ENCODE measurements at places on chromosomes 1 and 21. TPM values are rescaled to one million over a fixed set of nuclear protein-coding genes. Genes with fewer than 3 reads are reported as not detected.

DNA sequence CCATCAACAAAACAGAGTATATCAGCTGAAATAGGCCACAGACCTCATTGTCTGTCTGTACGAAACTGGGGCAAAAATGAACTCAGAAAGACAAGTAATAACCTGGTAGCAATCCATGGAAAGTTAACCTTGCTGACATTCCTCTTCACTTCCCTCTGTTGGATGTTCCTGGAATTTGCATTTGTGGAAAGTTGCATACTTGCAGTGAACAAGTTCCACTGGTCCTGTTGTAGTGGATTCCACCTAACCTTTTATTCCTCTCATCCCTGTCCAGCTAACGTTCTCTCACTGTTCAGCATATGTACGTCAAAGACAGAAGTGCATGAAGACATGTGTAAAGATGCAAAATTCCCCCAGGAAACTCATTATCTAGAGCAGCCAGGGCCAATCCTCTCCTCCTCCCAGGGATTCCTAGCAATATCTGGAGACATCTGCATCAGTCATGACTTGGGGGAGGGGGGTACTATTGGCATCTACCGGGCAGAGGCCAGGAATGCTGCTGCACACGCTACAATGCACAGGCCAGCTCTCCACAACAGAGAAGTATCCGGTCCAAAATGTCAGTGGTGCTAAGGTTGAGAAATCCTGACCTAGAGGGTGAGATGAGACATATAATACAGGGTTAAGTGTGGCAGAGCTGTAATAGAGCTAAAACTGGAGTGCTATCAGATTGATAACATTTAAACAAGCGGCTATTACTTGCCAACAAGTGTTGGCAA is 8.2 kb downstream of the LPAR3 start:
- ATAC-seq = no peak

DNA sequence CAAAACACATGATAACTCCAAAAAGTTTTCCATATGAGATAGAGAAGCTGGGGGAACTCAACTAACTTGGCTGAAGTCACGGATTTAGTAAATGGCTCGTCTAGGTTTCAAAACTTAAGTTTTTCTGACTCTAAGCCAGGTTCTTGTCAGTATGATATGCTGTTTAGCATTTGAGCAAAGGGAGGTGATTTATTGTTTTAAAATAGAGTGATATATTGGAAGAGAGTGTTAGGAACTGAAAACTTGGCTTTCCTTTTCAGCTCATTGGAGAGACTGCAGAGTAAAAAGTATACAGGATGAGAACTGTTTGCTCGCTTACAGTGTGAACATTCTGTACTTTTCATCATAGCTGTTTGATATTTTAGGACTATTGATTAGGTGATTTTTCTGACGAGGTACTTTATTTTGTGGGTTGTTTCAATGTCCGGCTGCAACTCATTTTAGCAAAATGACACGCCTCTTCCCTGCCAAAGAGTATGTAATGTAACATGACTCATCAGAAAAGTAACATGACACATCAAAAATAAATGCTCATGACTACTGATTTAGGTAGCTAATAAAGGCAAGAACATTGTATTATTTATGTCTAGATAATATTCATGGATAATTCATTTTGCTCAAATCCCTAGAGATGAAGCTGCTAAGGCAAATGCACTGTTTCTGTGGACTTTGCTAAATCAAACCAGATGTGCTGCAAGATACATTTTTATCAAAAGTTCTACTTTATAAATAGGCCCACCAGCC is 355.1 kb downstream of the GPATCH2 start:
- no peak for ATAC-seq

DNA sequence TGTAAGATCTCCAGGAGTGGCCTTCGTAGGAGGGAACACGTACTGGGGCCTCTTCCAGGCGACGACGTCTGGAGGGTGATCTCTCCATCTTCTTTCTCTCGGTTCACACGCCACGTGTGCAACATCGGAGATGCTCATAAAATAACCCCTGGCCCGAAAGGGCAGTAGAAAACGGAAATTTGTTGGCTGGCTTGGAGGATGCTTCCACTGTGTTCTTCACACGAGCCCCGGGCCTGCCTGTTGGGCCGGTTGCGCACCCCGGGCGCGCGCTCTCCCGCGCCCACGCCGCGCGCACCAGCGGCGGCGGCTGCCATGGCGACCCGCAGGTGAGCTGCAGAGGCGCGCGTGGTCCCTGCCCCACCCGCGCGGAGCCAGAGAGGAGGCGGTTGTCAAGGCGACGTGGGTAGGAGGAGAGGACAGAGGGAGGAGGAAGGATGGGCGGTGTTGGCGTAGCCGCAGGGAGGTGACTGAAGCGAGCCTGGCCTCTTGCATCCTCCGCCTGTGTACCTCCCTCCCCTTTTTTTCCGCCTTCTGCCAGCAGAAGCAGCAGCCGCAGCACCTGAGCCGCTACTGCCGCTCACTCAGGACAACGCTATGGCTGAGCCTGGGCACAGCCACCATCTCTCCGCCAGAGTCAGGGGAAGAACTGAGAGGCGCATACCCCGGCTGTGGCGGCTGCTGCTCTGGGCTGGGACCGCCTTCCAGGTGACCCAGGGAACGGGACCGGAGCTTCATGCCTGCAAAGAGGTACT is at the start of gene ELAPOR1:
TSS of gene ELAPOR1 (plus strand) at position 526 of the 752 bp plus-strand sequence. CDS start at position 595, 69 bp downstream.
- peak; percentile 79 for ATAC-seq

GRCh38 chr1:241275981-241276380 is 81.0 kb downstream of the RGS7 start:
- no peak for ATAC-seq

Gene FBLIM1
- total RNA-seq = 56.5 TPM

- ATAC-seq = no peak
These were observed 62.3 kb downstream of the GPR137B start for GRCh38 chr1:236204656-236205055.

DNA sequence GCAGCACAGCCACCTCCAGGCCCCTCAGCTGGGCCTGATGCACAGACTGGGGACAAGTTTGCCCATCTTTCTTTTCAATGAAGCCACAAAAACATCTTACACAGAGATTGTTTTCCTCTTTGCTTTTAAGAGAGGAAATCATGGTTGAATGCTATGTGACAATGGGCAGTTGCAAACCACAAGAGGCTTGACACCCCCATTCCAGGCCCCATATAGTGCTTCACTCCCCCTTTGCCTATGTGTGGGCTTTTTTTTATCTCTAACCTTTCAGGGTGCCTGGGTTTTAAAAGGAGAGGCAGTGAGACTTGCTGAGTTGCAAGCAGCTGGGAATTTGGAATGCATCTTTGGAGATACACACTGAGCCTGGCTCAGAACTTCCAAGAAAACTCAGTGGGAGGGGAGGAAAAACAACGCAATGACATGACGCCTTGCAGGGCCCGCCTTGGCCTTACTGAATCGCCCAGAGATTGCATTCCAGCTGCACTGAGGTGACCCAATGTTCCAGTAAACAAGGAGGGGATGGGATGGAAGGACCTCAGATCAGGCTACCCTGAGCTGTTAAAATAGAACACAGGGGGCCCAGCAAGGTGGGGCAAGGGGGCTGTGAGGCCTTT is 145.2 kb upstream of the ZNF648 start:
- no peak for ATAC-seq

Gene AMY1A
- not detected for total RNA-seq

DNA sequence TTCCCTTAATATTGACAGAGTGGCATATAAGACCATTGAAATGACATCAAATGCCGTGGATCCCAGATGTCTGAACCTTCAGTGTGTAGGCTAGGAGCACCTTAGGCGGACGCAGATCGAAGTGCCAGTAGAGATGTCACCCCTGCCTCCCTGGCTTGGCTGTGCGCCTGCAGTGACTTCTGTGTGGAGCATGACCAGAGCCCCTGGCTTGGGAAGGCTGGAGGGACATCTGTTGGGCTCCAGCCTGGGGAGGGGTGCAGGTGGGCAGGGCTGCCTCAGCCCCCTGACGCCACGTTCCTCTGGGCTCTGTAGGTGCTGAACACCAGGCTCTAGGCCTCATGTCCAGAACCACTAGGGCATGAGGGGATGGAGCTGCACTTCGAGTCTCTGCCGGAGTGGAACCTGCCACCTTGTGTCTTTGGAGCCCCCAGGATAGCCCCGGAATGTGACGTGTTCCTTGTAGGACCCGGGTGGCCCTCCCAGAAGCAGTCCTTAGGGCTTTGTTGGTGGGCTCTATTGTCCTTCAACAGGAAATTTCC is 103.8 kb downstream of the ADARB1 start:
- no peak for ATAC-seq

DNA sequence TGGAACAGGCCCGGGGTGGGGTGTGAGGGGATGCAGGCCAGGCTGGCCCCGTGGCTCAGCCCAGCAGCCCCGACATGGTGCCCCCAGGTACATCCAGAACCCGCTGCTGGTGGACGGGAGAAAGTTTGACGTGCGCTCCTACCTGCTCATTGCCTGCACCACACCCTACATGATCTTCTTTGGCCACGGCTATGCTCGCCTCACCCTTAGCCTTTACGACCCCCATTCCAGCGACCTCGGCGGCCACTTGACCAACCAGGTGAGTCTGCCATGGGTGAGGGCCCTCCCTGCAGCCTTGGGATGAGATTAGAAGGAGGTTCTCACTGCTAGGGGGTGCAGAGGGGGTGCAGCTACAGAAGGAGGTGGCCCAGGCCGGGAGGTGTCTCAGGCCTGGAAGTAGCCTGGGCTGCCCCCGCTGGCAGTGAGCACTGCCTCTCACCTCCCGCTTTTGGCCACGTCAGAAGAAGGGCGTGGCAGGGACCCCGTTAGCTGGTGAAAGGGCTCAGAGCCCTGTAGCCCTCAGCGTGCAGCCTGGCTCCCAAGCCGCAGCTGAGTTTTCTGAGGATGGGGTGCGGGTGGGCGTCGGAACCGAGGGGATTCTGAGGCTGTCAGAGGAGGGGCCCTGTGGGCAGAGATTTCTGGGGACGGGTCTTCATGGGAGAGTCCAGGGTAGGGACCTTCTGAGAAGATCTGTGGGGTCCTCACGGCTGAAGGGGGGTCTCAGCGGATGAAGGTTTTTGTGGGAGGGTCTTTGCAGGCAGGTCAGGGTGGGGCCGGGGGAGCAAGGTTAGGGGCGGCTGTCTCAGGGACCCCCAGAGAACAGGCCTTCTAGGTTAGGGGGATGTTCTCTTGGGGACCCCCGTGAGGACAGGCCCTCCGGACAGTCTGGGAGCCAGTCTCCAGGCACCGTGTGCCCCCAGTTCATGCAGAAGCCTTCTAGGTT is 10.4 kb downstream of the TTLL10 start:
- ATAC-seq = peak; percentile 4

Gene TMEM201
- 7.7 TPM for total RNA-seq

- no peak for ATAC-seq
These were observed 60.9 kb downstream of the SKI start for GRCh38 chr1:2288816-2289536.

Gene CA14
- total RNA-seq = 0.28 TPM

Gene TTC34
- total RNA-seq = 0.08 TPM

DNA sequence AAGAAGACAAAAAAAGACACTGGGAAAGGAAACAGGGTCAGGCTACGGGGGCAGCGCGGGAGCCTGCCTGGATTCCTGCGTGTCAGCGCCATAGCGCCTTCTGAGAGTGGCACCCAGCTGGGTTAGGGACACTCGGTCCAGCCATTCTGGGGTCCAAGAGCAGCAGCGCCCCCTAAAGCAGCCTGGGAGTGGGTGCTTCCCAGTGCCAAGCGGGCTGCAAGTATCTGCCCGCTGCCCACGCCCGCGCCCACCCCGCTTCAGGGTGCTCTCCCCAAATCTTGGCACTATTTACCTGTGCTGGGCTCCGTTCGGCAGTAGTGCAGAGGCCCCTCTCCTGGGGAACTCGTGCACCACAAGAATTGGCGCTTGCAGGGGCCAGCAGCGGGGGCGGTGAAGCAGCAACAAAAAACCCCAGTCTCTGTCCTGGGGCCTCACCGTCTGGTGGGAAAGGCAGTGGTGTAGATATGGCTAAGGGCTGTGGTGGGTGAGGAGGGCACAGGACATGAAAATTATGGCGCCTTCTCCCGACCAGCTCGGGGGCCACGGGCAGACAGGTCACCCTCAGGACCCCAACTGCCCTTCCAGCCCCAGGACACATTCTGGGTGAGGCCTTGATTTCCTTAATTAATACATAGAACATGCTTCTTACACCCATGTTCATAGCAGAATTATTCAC is 24.1 kb upstream of the LBR start:
- ATAC-seq = no peak

- no peak for ATAC-seq
These were observed 159.3 kb downstream of the DSCAM start for GRCh38 chr21:40687625-40688024.

Gene FCMR
- total RNA-seq = 2.9 TPM

- peak; percentile 47 for ATAC-seq
These were observed 20.3 kb downstream of the TSPAN2 start for GRCh38 chr1:115068826-115069585.

DNA sequence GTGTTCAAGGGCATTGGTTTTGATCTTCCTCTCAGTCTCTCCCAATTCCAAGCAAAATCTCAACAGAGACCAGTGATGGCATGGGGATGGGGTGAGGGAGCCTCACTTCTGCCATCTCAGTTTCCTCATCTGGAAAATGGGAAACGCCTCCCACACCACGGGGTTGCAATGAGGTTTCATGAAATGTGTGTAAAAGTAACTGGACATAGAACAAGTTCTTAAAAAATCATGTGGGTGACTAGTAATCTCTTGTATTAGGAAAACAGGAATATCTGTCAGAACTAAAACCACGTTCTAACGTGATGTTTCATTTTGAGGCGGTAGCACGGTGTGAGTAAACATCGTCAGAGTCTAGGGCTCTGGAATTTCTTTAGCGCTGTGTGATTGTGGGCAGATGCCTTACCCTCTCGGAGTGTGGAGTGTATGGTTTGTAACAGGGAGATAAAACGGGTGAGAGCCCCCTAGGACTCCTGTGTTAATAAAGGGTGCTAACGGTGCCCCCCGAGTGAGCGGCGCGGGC is 55.5 kb upstream of the DNAJC6 start:
- ATAC-seq = no peak

GRCh38 chr1:235855811-235856429 is 10.8 kb downstream of the LYST start:
- ATAC-seq = no peak

- ATAC-seq = no peak
These were observed 7.5 kb downstream of the RBM15 start for GRCh38 chr1:110346690-110347089.

Gene FGGY
- total RNA-seq = 10.4 TPM

DNA sequence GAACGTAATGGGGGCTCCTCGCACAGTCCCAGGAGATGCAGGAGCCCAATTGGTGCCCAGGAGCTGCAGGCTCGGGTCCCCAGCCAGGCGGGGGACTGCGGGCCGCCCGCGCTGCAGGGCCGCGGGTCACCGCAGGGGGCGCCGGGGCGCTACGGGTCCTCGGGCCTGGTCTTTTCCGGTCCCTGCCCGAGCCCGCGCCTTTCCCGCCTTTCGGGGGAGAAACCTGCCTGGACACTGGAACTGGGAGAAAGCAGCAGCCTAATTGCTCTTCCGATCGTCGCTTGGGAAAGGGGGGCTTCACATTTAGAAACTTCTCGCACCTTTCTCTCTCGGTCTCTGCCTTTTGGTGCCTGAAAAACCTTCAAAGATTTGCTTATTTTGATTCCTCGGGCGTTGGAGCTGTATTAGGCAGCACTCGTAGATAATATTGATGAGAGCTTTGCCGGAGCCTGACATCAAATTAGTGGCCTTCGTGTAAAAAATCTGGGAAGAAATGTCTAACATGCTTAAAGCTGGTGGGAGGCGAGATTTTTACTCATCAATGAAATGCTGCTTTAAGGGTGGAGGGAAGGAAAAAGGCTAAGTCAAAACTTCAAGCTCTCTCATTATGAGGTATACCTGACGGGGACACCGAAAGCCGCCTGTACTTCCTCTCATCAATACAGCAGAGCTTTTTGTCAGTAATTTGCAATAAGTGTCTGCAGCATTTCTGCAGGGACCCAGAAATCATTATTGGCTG is 12.6 kb upstream of the BARHL2 start:
- ATAC-seq = no peak

Gene BMP8B
- 0.60 TPM for total RNA-seq

Gene LCE2B
- total RNA-seq = not detected

- peak; percentile 42 for ATAC-seq
These were observed 373.1 kb upstream of the CXADR start for GRCh38 chr21:17139696-17140095.

Gene OR4F16
- total RNA-seq = not detected
